NCI-H2171 treated with DMSO at 0.1 percent for 48 hours (cell line): ENCODE measurements at places on chromosomes 16 and 17.

DNA sequence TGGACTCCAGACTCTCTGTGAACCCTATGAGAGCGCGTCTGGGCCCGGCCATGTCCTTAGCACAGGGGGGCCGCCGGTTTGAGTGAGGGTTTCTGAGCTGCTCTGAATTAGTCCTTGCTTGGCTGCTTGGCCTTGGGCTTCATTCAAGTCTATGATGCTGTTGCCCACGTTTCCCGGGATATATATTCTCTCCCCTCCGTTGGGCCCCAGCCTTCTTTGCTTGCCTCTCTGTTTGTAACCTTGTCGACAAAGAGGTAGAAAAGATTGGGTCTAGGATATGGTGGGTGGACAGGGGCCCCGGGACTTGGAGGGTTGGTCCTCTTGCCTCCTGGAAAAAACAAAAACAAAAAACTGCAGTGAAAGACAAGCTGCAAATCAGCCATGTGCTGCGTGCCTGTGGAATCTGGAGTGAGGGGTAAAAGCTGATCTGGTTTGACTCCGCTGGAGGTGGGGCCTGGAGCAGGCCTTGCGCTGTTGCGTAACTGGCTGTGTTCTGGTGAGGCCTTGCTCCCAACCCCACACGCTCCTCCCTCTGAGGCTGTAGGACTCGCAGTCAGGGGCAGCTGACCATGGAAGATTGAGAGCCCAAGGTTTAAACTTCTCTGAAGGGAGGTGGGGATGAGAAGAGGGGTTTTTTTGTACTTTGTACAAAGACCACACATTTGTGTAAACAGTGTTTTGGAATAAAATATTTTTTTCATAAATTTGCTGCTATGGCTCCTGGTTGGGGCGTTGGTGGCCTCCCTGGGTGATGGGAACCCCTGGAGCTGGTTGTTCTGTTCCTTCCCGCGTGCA lies 23.1 kb downstream of the STAT5A start:
- peak; percentile 65 for DNase-seq

- DNase-seq: no peak
Measured at GRCh38 chr17:28395426-28395825, 10.6 kb downstream of the SLC46A1 start.

DNA sequence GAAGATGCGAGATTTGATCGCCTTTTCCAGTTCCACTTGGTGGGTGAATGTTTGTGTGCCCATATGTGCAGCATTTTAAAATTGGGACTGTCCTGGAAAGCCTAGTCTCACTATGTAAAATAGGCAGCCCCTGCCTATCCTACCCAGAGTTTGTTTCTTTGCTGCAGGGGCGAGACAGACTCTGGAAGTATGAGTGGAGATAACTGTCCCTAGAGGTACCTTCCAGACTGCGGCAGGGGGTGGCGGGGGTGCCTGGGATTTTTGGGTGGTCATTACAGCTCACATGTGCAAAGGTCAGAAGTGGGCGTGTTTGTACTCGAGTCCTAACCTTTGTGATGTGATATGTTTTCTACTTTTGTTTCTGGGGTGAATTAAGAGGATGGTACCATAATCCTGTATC lies 36.6 kb downstream of the MPRIP start:
- DNase-seq: no peak

GRCh38 chr16:81165411-81166097 lies 69.4 kb upstream of the GCSH start:
- no peak for DNase-seq

GRCh38 chr16:78142788-78143187 lies 43.3 kb downstream of the WWOX start:
- DNase-seq: no peak

GRCh38 chr17:58267347-58268324 lies 13.1 kb downstream of the MPO start:
- no peak for DNase-seq

- DNase-seq: no peak
Measured at GRCh38 chr16:25038239-25038954, 23.2 kb upstream of the ARHGAP17 start.

DNA sequence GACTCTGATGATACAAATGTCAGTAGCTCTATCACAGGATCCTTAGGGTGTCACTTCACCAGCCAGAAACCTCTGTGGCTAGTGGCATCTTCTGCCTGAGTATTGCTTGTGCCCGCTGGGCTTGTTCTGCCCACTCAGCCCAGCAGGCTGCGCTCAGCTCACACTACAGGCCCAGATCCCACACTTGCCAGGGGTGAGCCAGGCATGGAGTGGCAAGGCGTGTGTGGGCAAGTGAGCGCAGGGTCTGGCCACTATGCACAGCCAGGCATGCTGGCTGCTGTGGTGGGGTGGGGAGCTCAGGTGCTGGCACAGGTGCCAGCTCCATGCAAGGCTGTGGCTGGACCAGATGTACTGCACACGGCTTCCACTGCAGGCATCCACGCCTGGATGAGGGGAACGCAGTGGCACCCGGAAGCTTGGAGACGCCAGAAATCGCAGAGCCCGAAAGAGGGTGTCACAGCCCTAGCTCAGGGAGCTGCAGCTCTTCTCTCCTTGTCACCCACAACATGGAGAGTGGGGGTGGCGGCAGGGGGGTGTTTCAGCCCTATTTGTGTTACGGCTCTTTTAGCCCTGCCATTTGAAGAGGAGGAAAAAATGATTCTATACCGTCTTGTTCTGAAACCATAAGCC lies 10.2 kb downstream of the CFAP97D1 start:
- peak; percentile 7 for DNase-seq

DNA sequence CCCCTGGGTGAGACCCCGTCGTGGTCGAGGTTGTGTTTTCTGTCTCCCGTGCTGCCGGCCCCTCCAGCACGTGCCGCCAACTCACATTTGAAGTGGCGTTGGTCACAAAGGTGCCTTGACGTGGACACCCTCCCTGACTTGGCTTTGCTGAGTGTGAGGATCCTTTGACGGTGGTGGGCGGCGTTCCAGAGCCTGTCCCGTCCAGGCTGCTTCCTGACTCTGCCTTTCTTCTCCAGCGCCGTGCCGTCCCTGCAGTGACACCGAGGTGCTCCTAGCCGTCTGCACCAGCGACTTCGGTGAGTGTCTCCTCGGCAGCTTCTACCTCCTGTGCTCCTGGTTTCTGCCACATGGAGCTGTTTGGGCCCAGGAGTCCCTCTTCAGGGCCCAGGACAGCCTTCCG lies 13.5 kb downstream of the METRNL start:
- DNase-seq: no peak

GRCh38 chr16:57537194-57537505 lies 779 bp upstream of the CCDC102A start:
- DNase-seq: no peak

GRCh38 chr17:64126918-64127317 lies 3.0 kb downstream of the ERN1 start:
- DNase-seq: no peak
